ENCODE measurements at places on chromosomes 13 and 19.

GRCh38 chr13:112487127-112487517, 100.8 kb downstream of the TUBGCP3 start:
- no peak for DNase-seq

GRCh38 chr19:35908973-35909683, 1.0 kb upstream of the TYROBP start:
- DNase-seq: peak; percentile 62

GRCh38 chr13:44816701-44817100, 172.6 kb downstream of the NUFIP1 start:
- DNase-seq: no peak

DNA sequence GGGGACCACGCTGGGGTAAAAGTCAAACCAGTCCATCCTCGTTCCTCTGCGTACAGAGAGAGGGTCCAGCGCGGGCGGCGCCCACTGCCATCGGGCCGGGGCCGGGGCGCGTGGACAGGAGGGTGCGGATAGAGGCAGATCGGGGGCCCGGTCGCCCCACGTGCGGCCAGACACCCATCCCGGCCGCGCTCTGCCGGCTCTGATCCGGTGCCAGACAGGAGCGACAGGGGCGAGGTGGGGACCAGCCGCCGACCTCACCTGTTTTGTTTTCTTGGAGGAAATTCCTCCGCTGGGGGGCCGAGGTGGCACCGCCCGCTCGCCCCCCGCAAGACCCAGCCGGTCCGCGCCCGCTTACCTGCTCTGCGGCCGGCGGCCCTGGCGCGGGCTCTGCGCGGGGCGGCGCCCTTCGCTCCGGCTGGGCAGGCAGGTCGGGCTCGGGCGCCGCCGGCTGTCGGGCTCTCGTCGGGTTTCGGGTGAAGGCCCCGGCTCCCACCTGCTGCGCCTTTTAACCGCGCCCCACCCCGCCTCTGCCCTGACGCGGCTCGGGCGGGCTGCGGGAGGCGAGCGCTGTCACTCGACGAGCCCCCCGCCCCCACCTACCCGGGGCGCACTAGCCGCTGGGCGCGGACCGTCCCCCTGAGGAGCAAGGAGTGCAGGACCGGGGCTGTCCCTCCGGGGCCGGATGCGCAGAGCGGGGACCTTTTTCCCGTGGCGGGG, at the start of gene GJB6:
TSS of gene GJB6 (minus strand) at position 481 of the 717 bp plus-strand sequence. CDS start 8,839 bp downstream, outside the sequence.
- DNase-seq: no peak

DNA sequence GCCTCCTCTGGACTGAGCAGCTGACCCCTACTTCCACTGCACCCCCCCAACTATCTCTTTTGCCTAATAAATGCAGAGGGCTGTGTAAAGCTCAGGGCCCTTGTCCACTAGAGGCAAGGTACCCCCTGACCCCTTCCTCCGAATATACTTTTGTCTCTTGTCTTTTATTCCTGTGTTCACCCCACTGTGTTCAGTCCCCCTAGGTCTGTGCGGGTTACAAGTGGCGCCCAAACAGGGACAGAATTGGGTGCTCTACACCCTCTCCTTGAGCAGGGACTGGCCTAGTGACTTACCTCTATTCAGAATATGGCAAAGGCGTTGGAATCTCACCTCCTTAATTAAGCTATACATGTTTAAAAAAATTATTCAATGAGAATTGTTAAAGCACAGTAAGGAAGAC, 15.0 kb downstream of the ZNF350 start:
- DNase-seq: no peak

DNA sequence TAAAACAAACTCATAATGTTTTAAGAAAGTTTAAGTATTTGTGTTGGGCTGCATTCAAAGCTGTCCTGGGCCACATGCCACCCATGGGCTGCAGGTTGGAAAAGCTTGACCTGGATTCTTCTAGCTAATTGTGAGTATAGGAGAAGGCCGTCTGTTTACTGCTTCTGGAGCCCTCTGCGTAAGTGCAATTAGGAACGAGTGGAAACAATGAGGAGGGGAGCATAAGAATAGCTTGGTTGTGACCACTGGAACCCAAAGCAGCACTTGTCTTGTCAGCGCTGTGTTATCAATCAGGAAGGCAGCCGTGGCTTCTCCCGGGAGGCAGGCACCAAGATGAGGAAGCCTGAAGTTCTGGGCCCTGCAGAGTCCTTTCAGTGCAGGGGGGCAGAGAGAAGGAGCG, 110.4 kb upstream of the MBNL2 start:
- no peak for DNase-seq

DNA sequence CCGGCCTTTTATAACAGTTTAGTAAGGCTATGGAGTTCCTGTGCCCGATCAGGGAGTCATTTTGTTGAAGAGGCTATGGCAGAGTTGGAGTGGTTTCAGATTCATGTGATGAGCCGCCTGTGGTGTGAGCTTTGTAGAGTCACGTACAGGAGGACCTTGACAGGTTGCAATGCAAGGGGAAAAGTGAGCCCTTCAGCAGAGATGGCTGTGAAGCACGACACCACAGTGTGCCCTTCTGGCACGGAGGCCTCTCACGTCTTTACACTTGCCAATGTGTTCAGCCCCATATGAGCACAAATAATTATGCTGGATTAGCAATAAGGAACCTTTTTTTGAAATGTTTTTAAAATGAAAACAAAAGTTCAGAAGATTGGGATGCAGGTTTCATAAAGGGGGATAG, 499.8 kb downstream of the LIG4 start:
- DNase-seq: no peak

GRCh38 chr13:47869776-47870175, 131.3 kb downstream of the SUCLA2 start:
- no peak for DNase-seq

- DNase-seq: no peak
These were observed 11.2 kb upstream of the F2RL3 start for GRCh38 chr19:16877581-16877980.

DNA sequence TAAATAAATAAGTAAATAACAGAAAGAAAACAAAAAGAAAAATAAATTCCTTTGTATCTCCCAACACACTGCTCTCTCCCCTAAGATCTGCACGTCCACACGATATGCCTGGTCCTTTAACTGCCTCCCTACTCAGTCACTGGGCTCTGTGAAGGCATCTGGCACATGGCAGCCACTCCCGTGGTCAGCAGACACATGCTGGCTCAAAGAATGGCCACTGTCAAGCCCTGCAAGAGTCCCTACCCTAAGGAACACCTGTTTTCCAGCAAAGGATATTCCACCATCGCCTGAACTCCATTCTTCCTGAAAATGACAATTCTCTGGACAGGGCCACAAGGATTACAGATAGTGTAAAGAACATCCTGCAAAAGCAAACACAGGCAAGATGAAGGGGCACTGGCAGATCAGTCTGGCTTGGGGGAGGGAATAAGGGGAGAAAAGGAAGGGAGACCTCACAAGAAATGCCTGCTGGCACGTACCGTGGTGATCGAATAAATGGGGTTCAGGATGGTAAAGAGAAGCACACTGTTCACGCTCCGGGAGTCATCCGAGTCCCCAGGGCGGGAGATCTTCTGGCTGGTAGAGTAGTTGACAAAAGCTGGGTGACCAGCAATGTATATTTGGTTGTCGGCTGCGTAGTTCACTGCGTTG, 4.3 kb downstream of the HNRNPL start:
- DNase-seq: no peak

DNA sequence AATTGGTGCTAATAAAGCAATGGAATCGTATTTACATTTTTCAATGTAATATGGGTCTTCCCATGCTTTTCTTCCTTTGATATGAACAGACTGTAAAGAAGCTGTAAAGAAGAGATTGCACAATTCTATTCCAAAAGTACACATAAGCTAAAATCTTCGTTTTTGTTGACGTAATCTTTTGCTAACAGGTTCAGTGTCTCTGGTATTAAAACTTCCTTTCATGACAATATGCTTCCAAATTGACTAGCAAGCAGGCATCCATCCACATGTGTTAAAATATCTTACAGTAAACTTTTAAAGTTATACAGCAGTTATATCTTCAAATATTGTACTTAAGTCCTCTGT, 19.3 kb upstream of the SGCG start:
- DNase-seq: no peak

DNA sequence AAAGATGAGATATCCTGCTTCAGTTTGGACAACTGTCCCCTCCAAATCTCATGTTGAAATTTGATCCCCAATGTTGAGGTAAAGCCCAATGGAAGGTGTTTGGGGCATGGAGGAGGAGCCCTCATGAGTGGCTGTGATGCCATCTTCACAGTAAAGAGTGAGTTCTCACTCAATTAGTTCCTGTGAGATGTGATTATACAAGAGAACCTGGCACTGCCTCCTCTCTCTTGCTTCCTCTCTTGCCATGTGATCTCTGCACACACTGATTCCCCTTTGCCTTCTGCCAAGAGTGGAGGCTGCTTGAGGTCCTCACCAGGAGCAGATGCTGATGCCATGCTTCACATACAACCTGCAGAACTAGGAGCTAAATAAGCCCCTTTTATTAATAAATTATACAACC, 86.9 kb downstream of the HSPH1 start:
- DNase-seq: no peak

DNA sequence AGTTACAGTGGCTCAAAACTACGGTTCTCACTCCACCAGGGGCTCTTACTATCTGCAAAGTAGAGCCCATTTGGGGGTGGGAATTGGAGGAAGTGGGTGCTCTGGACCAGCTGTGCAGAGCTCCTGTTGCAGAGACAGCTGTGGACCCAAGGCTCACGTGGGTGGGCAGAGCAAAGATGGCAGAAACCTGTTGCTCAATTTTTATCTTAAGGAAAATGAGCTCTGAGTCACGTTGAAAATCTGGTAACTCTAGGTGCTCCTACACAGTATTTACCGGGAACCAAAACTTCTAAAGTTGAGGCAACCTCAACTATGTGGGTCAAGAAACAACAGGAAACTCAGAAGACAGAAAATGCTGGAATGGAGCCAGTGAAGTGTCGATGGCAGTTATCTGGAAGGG, 30.2 kb upstream of the SLC15A1 start:
- no peak for DNase-seq

GRCh38 chr13:80117515-80117914, 223.4 kb downstream of the SPRY2 start:
- DNase-seq: no peak

- DNase-seq: no peak
These were observed 12.0 kb downstream of the PLPP2 start for GRCh38 chr19:279231-279630.

Data from left hindlimb (tissue), 1 donor.